ENCODE measurements at places on chromosomes 7 and 10.

GRCh38 chr7:158527038-158527437 lies 60.6 kb downstream of the PTPRN2 start:
- DNase-seq, result no peak

DNA sequence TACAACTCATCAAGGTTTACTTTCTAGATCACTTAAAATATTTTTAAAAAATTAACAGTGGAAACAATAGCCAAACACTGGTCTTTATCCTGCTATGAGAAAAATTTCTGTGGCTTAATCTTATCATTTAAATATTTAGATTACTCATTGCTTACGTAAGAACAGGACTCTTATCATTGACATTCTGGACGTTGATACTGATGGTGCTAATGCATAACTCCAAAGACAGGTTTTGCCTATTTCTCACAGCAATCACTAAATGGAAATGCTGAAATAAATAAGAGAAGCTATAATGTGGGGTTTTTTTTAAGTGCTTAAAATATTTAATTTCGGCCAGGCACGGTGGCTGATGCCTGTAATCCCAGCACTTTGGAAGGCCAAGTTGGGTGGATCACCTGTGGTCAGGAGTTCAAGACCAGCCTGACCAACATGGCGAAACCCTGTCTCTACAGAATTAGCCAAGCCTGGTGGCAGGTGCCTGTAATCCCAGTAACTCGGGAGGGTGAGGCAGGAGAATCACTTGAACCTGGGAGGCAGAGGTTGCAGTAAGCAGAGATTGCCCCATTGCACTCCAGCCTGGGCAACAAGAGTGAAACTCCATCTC lies 195.0 kb downstream of the HGF start:
- no peak for DNase-seq

DNA sequence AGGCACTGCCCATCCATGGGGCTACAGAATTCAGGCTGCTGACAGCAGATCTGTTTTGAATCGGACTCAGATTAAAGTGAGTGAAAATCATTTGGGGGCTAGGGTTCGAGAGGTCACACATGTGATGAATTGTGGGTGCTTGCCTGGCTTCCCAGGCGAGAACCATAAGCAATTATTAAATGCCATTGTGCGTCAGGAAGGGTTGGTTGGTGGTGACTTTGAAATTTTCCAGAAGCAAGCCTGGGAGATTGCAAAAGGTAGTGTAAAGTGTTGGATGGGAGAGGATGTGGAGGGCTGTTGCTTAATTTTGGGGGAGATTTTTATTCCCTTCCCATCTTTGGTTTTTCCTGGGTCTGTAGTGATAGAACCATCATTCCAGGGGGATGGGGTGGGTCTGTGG lies 34.6 kb downstream of the LRMDA start:
- DNase-seq, result no peak

GRCh38 chr10:110893559-110894179 lies 21.9 kb downstream of the PDCD4 start:
- no peak for DNase-seq

- no peak for DNase-seq
These were observed 57.9 kb downstream of the PLPP4 start for GRCh38 chr10:120514959-120515358.

GRCh38 chr7:144255471-144255897 lies 9.1 kb downstream of the OR2A7 start:
- DNase-seq, result peak; percentile 0

- no peak for DNase-seq
These were observed 76.5 kb downstream of the AFAP1L2 start for GRCh38 chr10:114327537-114328440.

GRCh38 chr10:124138195-124138882 lies 44.9 kb upstream of the CHST15 start:
- no peak for DNase-seq

- DNase-seq, result peak; percentile 24
These were observed 293.0 kb upstream of the IMMP2L start for GRCh38 chr7:111855161-111855841.

DNA sequence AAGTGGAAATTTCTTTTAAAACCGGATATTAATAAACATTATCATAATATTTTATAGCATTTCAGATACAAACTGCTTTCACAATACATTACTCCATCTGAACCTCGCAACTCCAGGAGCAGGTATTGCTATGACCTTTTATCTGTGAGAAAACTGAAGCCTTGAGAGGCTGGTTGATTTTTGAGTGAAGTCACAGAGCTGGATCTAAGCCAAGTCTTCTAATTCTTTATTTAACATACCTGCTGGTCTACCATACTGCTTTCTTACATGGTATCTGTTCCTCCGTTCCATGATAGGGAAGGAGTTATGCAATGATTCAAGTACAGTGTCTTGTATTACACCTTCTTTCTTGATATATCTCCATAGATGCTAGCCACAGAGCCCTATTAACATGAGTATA lies 37.4 kb upstream of the ITGB8 start:
- no peak for DNase-seq

DNA sequence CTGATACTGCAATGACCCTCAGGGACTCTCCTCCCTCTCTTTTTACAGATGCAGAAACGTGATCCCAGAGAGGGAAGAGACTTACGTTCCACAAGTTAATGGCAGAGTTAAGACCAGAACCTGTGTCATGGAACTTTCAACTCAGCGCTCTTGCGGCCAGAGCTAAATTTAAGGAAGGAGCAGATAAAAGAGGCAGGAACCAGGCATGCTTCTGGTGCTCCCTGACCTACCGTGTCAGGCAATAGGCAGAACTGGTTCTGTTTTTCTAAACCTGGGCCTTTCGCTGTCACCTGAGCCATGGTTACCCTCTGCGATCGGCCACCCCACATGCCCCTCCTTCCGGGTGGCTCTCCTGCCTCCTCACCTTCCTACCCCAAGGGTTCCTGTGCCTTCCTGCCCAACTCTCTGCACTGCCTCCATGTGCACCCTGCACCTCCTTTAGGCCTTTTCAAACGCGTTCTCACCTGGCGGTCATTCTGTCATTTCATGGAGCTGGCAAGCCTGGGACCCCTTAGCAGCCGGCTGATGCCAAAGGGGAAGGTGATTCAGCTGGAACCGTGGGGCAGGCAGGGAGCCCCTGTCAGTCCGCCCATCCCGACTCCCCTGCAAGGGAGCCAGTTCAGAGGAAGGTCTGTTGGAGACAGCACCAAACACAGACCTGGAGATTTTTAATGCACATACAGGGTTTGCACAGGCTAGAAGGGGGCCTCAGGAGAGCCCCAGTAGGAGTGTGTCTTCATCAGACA lies 7.7 kb upstream of the GBX1 start:
- DNase-seq, result no peak

- DNase-seq, result no peak
These were observed 9.7 kb downstream of the CFAP46 start for GRCh38 chr10:132932461-132933307.

- DNase-seq, result peak; percentile 98
These were observed at the start of gene TRAPPC14 for GRCh38 chr7:100158229-100159098. Gene TRAPPC14, minus strand, starts transcription at chr7:100158723. Its CDS starts 224 bp downstream, at chr7:100158499.

- no peak for DNase-seq
These were observed 17.5 kb upstream of the ZNF862 start for GRCh38 chr7:149820622-149821190.

GRCh38 chr7:69966766-69967591 lies 368.7 kb downstream of the AUTS2 start:
- DNase-seq, result no peak

GRCh38 chr10:125085258-125086054 lies 74.9 kb downstream of the CTBP2 start:
- no peak for DNase-seq

DNA sequence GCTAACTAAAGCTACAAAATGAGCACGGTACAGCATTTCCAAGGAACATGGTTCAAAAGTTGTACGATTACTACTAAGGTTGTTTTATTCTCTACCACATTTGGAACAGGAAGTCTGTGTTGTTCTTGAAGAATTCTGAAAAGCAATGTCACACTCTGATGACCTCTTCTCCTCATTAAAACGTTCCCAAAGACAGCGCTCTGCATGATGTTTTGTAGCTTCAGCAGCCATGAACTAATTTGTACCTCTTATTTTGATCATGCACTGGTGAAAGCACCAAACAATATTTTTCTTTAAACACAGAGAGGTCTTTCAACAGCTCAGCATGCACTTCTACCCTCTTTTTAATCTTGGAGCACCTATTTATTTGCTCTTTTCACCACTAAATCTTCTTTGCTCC lies 75.0 kb upstream of the TES start:
- DNase-seq, result no peak

DNA sequence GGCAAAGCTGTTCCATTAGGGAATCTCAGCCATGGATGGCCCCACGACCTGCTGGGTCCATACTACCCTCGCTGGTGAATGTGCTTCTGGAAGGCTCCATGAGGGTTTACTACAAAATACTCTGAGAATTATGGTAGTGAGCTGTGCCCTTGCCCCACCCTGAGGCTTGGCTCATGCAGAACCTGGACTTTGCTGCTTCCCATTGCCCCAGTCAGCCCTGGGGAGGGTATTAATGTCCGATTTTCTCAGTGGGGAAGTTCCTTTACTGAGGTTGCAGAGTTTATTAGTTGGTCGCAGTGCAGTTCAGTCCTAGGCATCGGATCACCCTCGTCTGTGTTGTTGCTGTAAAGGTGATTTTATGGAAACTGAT lies 310.1 kb downstream of the WDR37 start:
- DNase-seq, result no peak

DNA sequence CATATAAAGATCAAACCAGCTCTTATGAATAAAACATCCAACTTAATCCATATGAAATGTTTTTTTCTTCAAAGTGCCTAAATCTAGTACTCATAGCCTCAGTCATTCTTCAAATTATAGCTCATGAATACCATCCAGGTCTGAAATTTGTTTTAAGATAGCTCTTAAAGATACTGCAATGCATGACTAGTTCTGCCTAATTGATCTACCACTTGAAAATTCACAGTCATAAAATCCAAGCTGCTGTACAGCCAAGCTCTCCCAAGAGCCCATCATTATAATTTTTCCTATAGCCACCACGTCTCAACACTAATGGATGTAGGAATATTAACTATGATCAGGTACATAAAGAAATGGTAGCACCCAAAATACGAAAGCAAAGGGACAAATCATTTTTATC lies 87.9 kb upstream of the RNF148 start:
- DNase-seq, result no peak

DNA sequence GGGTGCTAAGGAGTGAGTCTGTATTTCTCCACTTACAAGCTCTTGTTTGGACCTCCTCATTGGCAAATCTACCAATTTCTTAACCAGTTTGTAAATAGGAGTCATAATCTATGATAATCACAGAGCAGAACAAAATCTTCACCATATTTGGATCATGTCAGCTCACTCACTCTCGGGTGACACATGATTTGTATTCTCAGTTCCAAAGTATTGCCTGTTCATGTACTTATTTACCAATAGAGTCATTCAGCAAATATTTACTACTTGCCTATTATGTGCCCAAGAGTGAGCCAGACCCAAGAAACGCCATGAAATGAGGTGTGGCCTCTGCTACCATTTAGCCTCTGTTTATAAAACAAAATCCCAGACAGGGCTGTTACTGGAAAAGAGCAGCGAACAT lies 114.8 kb downstream of the TSPAN12 start:
- no peak for DNase-seq

- peak; percentile 39 for DNase-seq
These were observed 637 bp downstream of the HSPA14 start for GRCh38 chr10:14838582-14839304.

DNA sequence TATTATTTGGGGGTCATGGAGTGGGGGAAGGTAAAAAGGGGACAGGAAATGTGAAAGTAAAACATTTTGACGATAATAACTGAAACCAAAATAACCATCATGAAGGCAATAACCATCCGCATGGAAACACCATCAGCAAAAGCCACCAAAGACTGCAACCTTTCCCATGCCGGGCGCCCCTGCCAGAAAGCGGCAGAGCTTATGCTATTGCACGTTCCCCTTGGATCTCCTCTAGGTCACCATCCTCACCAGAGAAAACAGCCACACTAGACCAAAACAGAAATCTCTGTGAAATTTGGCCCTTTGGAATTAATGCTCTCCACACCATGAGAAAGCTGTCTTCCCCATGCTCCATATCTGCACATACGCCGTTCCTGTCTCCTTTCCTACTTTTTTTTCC lies 31.1 kb downstream of the DRGX start:
- no peak for DNase-seq

GRCh38 chr7:5824297-5824610 lies 42.8 kb upstream of the RNF216 start:
- no peak for DNase-seq

GRCh38 chr10:88161756-88162155 lies 298.3 kb downstream of the PTEN start:
- DNase-seq, result no peak

GRCh38 chr10:68606918-68607317 lies 46.8 kb downstream of the TET1 start:
- DNase-seq, result no peak

DNA sequence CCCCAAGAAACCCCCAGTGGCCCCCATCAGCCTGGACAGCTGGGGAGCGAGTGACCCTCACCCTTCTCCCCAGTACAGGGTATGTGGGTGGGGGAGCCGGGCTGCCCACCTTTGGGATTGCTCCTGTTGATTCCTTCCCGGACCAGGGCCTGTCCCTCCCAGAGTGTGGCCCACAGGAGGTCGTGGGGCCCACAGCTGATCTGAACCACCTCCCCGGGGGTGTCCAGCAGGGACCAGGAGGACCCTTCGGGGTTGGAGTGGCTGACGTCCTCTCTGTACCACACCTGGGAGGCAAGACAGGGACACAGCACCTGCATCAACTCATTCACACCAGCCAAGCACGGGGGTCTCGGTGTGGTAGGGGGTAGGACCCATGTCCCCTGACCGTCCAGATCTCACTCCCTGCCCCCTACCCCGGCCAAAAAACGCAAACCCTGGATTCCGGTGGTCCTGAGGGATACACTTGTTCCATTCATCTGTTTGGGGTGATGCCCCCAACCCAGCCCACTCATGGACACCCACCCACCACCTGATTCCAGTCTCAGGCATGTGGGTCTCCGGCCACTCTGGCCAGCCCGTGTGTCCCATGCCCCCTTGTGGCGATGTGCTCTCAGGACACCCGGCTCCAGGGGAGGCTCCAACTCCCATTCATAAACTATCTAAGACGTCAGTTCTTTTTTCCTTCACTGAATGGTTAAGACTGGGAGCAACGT lies 10.9 kb downstream of the TECPR1 start:
- peak; percentile 97 for DNase-seq

GRCh38 chr10:130416334-130417150 lies 280.4 kb downstream of the GLRX3 start:
- DNase-seq, result no peak

GRCh38 chr10:14099885-14100284 lies 230.8 kb downstream of the FRMD4A start:
- no peak for DNase-seq

GRCh38 chr7:11379641-11380040 lies 406.0 kb downstream of the PHF14 start:
- DNase-seq, result no peak

- no peak for DNase-seq
These were observed 110.2 kb upstream of the GDF10 start for GRCh38 chr10:47189802-47190201.

- no peak for DNase-seq
These were observed 15.5 kb upstream of the SLC18A3 start for GRCh38 chr10:49594594-49594993.

DNA sequence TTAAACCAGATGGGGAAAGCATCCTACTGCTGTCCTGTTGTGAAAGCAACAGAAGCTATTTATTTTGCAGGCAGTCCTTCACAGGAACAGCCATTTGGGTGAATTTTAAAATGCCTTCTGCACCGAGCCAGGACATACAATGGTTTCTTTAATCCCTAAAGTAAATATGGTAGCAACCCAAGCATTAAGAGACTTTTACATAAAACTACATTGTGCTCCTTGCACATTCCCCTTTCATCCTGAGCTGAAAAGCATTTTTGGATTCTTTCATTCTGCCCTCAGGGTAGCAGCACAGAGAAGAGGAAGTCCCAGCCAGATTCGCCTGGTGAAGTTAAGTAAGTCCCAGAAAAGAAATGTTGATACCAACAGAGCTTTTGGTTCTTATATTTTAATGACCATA lies 84.0 kb upstream of the FAM3C start:
- DNase-seq, result no peak

All from HuH-7.5 (cell line).